Activated CD8-positive, alpha-beta memory T cell treated with anti-CD3 and anti-CD28 coated beads for 4 hours (primary cell): ENCODE measurements at places on chromosomes 2 and 18.

- DNase-seq, result no peak
Measured at GRCh38 chr2:38191516-38191915, 115.6 kb upstream of the CYP1B1 start.

DNA sequence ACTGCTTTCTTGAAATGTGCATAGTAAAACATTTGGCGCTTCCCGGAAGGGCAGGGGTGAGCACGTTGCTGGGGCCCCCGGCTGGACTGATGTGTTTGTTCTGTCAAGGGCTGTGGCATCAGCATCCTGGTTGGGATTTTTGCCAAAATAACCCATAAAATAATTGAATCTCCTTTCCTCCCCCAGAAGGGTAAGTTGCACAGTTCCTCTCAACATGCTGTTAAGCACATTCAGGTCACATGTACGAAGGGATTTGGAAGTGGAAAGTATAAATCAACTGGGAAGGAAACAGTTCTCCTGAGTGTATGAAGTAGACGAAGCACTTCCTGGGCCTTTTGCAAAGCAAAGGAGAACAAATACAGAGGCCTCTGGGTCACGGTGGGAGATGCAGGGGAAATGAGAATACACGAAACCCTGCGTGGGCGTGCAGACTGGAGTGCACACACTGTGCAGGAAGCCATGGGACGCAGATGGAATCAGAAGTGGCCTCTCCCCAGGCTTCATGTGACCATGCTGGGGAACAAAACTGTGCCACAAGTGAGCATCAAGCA lies 183.9 kb downstream of the LPIN1 start:
- no peak for DNase-seq

GRCh38 chr18:77993188-77993981 lies 743.7 kb downstream of the GALR1 start:
- no peak for DNase-seq

DNA sequence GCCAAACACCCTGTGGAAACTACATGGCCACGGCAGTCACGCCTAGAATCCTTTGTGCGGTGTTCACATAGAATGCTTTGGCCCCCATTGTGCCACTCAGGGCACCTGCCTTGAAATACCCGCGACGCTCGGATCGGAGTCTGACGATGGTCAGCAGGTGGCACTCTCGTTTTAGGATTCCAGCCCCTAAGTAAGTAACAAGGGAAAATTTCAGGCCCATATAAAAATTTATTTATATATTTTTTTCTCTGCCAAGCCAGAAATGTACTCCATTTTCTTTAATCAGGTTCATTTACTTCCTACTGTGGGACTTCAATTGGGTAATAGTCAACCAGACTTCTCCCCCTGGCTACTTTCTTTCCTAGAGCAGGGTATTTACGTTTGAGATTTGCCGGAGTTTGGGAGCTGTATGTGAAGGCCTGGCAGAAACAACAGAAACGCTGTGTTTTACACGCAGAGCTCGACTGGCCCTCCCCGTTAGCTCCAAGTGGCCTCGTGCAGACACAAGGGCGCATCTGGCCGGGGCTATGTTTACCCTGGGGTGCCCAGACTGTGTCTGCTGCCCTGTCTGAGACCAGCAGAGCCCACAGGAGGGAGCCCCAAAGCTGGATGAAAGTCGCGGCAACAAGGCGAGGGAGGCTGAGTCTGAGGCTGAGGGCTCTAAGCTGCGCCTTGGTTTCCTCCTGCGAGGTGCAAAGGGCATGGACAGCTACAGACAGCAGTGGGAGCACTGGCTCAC lies 41.6 kb downstream of the LRRC30 start:
- no peak for DNase-seq

- DNase-seq, result no peak
Measured at GRCh38 chr2:26273501-26273900, 28.8 kb downstream of the HADHB start.

- DNase-seq, result no peak
Measured at GRCh38 chr18:9106800-9107584, 4.5 kb downstream of the NDUFV2 start.

- no peak for DNase-seq
Measured at GRCh38 chr18:39453882-39454281, 1888.3 kb upstream of the CELF4 start.

- DNase-seq, result no peak
Measured at GRCh38 chr18:77668219-77668618, 418.6 kb downstream of the GALR1 start.

GRCh38 chr2:160289126-160289525 lies 89.1 kb upstream of the ITGB6 start:
- no peak for DNase-seq

GRCh38 chr2:72008608-72009007 lies 139.1 kb downstream of the CYP26B1 start:
- DNase-seq, result no peak

GRCh38 chr2:48423376-48423775 lies 106.6 kb upstream of the STON1 start:
- DNase-seq, result no peak

- DNase-seq, result no peak
Measured at GRCh38 chr2:140696449-140696848, 1434.4 kb downstream of the LRP1B start.

GRCh38 chr2:130303169-130303568 lies 39.5 kb upstream of the IMP4 start:
- no peak for DNase-seq

GRCh38 chr2:68992933-68993332 lies 18.5 kb downstream of the GKN1 start:
- no peak for DNase-seq

DNA sequence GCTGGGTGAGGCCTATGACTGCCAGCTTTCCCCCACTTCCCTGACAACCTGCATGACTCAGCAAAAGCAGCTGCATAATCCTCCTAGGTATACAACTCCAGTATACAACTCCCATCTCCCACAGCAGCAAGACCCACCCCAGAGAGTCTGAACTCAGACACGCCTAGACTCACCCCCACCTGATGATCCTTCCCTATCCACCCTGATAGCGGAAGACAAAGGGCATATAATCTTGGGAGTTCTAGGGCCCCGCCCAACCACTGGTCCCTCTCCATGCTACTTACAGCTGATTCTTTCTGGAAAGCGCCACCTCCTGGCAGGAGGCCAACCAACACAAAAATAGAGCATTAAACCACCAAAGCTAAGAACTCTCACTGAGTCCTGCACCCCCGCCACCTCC lies 296.5 kb downstream of the DCC start:
- no peak for DNase-seq

DNA sequence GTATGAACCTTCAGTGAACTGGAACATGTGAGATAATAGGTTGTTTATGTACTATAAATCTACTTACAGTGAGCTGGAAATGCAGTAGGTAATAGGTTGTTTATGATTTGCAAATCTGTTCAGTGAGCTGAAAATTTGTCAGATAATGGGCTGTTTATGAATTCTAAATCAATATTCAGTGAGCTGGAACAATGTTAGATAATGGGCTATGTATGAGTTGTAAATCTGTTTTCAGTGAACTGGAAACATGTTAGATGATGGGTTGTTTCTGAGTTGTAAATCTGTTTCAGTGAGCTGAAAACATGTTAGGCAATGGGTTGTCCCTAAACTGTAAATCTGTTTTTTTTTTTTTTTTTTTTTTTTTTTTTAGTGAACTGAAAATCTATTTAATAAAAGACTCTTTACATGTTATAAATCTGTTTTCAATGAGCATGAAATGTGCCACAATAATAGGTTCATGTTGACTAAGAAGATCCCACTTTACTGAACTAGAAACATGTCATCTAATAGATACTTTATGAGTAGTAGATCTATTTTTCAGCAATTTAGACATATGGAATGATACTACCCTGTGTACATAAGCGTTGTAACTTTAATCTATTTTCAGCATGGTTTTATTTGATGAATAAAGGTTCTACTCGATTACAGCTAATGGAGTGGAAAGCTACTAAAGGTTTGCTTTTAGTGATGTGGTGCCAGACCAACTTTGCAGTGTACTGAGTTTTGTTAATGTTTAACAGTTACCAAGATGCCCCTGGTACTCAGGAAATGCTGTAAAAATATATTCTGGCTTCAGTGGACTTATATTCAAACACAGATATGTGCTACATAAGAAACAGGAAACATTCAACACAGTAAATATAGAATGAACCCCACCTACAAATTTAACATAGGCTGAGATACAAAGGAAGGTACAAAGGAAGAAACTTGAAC lies 1471.8 kb downstream of the LRP1B start:
- DNase-seq, result no peak

DNA sequence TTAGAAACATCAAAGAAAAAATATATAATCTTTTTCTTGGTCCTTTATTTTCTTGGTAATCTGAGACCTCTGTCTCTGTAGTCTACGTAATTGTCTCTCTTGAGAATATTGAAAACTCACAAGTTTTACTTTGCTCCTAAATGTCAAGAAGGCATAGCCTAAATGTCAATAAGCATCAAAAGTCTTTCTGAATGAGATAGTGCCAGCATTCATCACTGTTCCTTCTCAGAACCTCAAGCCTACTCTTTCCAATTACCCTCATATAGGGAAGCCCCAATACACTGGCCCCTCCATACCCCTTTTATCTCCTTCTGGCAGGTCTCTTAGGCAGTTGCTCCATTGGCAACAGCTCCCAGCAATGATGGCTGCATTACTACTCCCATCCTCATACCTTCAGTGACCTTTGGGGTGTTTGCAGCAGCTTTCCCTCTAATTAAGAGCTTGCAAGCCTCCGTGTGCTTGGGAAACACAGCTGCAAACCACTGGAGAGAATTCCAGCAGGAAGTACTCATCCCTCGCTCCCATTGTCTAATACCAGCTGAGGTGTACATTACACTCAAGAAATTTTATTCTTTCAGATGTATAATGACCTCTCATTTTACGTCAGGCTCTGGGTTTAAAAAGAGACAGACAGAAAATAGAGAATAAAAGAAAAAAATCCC lies 95.8 kb downstream of the KYNU start:
- DNase-seq, result no peak

GRCh38 chr2:47093626-47094025 lies 61.5 kb downstream of the STPG4 start:
- no peak for DNase-seq

DNA sequence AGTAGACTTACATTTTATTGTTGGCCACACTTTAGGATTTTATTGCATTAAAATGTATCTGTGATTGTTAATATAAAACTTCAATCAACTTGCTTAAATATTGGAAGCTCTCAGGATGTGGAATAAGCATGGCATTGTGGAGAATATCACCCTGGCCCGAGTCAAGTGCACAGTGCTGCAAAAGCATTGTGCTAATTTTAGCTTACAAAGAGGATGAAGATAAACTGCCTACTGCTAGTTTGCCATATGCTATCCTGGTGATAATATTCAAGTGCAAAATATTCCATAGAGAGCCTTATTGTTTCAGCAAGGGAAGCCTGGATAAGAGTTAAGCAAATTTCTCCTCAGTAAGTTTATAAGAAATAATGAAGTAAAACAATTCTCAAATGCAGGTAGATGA lies 54.5 kb downstream of the MEIS1 start:
- DNase-seq, result no peak

DNA sequence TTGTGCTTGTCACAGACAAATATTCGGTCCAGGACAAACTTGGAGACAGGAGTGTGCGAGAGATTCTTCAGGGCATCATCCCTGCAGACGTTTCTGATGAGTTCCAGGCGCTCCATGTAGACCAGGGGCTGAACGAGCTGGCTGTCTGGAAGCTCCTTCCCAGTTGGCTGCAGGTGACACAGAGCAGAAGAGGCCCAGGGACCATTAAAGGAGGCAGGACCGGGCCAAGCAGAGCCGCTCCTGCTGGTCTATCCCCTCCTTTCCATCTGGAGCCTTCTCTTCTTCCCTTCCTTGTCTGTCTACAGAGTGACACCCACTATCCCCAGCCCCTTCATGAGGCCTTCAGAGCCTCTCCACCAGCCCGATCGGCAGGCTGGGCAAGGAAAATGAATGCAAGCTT lies 19.5 kb downstream of the CHST10 start:
- DNase-seq, result no peak

DNA sequence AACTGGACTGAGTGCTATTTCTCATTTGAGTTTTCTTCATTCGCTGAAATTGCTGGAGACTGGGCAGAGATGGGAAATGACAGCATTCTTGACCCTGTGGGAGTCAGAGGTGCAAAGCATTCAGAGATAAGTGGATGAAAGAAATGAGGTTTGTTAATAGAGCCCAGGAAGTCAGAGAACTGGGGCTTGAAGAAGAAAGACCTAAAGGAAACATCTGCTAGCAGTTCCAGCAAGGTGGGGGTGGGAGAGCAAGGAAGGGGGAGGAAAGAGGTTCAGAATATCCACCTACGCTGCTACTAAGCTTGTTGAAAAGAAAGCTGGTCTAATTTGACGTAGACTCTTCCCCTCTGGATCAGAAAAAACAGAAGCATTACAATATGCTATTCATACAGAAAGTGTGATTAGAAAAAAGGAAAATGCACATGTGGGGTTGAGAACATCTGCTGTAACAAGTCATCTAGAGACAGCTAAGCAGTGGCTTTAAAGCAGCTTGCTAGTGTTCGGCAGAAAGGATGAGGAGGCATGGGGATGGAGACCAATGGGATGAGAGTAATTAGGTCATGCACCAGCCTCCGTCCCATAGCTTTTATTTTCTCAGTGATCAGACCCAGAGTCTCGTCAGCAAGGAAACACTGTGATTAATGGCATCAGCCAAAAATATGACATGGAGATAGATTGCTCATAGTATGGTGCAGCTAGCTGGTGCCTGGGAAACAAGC lies 29.7 kb downstream of the NAB1 start:
- DNase-seq, result no peak

DNA sequence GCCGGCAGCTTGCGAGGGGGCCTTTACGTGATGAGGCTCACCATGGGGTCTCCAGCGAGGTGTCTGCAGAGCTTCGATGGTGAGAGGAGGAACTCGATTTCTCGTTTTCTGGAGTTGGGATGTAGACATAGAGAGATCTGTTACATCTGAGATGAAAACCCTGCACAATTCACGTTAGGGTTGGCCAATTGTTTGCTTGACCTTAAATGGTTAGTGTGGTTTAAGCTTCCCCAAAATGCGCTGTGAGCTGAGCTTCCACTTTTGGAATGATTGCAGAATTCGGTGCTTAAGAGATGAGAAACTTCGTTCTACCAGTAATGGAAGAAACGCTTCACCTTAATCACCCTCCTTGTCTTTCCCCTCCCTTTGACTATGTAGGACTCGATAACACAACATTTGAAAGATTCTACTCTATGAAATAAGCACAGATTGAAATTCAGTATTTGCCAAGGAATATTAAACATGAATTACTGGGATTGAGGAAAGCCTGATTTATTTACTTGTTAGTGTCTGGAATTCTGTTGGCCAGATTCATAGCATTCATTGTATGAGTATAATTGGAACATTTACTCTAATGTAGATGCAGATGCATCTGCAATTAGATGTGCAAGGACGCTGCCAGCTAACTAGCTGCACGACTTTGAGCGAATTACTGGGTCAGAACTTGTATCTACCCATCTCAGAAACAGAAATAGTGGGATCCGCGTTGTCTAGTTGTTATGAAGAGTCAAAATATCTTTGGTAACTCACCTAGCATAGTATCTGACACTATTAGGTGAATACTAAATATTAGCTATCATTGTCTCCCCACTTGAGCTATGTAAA lies 1.6 kb upstream of the KLF7 start:
- no peak for DNase-seq

GRCh38 chr2:175842996-175843395 lies 159.1 kb downstream of the LNPK start:
- no peak for DNase-seq
